ENCODE measurements at places on chromosomes 11 and 22.

DNA sequence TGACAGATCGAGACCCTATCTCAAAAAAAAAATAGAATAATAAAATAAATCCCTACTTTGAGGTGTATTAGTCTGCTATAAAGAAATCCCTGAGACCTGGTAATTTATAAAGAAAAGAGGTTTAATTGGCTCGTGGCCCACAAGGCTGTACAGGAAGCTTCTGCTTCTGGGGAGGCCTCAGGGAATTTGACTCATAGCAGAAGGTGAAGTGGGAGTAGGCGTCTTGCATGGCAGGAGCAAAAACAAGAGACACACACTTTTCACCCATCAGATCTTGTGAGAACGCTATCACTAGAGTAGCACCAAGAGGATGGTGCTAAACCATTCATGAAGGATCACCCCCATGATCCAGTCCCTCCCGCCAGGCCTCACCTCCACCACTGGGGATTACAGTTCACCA, 29.2 kb downstream of the CDPF1 start:
- DNase-seq, result no peak

DNA sequence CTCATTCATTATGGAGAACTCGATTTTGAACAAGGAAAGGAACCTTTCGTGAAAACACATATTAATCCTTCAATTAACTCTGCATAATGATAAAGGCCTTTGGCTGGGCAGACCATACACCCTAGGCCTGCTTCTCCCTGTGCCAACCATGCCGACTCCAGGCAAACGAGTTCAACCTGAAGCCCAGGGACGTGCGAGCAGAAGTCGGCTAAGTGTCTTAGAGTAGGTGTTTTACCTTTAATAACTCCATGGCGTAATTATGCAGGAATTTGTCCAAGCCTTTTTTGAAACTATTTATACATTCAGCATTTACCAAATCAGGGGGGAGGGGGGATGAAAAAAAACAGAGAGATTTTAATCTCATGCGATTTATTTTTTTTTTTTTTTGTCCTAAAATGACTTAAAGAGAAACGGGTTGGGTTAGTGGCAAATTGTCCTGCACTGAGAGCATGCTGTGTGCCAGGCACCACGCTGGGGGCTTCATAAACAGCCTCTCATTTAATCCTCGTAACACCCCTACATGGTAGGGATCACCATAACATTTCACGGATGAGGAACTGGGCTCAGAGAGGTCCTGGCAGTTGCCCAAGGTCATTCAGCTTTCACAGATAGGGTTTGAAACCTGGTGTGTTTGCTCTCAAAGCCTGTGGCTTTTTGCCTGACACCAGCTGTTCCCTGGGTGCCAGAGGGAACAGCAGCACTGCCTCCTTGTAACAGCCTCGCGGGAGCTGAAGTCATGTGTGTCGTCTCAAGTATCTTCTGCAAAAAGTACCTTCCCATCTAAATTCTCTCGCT, 423.9 kb downstream of the MN1 start:
- no peak for DNase-seq

DNA sequence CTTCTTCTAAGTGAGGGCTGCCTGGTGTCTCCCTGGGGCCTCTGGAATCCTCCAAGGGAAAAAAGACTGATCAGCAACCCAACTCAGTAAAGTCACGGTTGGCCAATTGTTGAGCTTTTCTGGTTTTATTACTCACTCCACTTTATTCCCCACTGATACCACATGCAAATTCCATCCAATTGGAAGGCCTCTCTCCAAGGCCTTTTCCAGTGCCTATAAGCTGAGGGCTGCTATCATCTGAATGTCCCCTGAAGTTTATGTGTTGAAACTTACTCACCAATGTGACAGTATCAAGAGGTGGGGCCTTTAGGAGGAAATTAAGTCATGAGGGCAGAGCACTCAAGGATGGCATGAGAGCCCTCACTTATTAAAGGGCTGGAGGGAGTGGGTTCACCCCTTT, 463.3 kb downstream of the BUD13 start:
- DNase-seq, result no peak

- DNase-seq, result no peak
Observed at GRCh38 chr11:77062924-77063323, 3.8 kb upstream of the CAPN5 start.

DNA sequence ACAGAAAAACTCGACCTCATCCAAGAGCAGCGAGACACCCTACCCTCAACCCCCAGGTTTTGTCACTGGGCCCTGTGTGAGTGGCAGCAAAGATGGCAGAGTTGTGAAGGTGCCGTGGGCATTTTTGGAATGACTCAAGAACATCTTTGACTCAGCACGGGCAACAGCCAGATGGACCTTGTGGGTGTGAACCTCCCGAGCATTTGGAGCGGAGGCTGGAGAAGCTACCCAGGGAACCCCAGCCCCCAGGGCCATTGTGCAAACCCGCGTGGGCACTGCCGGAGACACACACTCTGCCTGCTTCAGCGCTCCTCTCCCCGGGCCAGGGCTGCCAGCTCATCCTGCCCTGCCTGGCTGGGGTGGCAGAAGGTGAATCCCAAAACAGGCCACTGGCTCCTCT, 66.1 kb downstream of the PANX1 start:
- no peak for DNase-seq

DNA sequence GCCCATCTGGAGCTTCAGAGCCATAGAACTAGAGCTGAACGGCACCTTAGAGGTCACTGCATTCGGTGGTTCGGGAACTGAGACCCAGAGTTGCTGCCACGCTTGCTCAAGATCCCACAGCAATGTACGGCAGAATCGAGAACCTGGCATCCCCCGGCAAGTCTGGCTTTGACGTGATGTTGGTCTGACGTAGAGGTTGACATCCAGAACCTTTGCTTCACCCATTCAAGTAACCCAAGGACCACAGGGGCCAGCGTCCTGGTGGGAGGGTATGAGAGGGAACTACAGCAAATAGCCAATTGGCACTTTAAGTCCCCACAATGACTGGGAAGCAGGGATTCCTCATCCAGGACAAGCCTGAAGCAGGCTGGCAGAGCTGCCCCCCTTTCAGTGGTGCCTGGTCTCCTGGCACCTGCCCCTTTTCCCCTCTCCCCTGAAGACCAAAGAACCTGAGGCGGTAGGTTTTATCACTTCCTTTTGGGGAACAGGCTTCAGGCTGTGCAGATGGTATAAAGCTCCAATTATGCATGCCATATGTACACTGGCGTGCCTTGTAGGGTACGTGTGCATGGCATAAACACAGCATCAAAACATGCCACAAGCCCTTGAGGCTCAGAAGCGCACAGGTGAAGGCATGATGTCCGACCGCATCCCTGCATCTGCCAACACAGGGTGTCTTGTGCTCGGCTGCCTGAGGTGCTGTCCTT, 15.3 kb upstream of the TEF start:
- DNase-seq, result no peak

GRCh38 chr11:57426439-57426928, 437 bp downstream of the SLC43A3 start:
- no peak for DNase-seq

DNA sequence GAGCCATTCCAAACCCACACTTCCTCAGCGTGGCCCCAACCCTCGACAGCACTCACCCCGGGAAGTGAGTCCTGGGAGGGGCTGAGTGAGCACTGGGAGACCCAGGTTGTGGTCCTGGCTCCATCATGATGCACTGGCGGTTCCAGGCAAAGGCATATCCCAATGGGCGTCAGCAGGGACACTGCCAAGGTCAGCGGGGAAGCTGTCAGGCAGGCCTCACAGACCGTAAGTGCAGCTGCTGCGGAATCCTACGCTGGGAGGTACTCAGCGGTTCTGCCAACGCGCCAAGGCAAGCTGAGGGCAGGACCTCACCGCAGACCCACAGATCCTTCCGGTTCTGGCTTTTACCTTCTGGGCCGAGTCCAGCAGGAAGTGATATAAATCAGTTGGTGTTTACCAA, 1.4 kb upstream of the GAL3ST1 start:
- no peak for DNase-seq

DNA sequence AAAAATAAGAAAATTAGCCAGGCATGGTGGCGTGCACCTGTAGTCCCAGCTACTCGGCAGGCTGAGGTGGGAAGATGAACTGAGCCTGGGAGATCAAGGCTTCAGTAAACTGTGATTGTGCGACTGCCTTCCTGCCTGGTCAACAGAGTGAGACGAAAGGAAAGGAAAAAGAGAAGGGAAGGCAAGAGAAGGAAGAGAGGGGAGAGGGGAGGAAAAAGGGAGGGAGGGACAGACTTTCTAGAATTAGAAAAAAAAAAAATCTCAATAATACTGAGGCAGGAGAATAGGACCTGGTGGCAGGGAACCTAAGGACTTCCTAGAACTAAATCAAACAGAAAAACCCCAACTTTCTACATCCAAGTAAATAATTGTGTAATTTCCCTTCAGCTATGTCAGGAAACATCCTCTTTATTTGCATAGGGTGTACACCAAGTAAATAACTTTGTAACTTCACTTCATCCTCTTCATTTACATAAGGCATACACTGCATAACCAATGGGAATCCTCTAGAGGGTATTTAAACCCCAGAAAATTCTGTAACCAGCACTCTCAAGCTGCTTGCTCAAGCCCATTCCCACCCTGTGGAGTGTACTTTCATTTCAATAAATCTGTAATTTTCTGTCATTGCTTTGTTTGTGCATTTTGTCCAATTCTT, 8.7 kb downstream of the SBF2 start:
- no peak for DNase-seq

GRCh38 chr22:26670459-26670858, 13.1 kb downstream of the MIAT start:
- DNase-seq, result no peak

- no peak for DNase-seq
Observed at GRCh38 chr11:104152941-104153505, 10.9 kb downstream of the PDGFD start.

DNA sequence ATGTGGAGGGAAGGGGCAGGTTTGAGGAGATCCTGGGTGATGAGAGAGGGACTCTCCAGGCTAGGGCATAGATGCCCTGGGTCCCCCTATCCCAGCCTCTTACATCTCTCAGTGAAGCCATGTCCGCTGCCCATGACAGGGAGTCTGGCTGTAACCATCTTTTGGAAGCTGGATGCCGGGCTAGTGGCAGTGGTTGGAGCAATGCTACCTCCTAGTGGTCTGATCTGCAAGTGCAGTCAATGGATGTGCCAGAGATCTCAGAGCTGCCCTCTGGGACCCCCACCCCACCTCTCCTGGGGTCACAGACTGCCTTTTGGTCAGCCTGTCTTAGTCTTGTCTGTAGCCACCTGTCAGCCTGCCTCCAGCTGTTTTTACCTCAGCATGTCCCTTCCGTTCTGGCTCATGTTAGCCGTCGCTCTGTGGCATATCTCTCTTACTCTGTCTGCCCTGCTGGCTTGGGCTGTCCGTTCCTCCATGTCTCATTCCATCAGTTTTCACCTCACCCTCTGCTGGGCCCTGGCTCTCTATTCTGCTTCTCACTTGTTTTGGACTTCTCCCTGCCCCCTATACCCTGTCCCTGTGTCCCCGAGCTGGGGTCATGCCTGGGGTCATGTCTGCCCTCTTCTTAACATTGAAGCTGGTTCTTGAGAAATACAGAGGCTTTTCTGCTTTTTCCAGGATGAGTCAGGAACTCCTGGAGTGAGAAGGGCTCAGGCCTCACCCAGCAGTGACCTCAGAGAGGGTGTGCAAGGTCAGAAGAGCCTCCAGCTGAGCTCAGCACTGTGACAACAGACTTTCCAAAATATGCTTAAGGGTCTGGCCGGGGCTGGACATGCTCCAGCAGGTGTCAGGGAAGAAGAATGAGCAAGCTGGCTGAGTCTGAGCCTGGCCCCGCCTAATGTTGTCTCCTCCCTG, 52.0 kb upstream of the THY1 start:
- DNase-seq, result peak; percentile 81

DNA sequence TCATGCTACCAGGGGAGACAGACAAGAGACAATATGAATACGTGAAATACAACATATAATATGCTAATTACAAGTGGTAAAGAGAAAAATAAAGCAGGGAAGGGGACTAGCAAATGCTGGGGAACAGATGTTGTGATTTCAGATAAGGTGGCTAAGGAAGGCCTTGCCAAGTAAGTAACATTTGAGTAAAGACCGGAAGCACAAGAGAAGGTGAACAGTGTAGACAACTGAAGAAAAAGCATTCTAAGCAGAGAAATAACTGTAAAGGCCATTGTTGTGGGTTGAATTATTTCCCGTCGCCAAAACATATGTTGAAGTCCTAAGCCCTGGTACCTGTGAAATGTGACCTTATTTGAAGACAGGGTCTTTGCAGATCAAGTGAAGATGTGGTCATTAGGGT, 63.7 kb upstream of the EED start:
- DNase-seq, result no peak

DNA sequence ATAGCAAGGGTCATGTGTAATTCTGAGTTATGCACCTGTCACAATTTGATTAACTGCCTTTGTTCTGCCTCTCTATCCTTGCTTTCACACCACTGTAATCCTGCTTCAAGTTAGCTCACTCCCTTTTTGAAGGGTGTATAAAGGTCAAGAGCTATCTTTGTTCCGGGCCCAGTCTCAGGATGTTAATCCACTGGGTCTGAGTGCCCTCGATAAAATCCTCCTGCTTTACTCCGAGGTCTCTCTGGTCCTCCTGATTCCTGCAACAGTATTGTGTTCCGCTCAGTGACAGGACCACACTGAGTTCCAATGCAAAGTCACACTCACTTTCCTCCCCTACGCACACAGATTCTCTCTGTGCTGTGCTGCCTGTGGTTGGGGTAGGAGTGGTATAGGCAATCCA, 186.5 kb downstream of the DYNC2H1 start:
- DNase-seq, result no peak

DNA sequence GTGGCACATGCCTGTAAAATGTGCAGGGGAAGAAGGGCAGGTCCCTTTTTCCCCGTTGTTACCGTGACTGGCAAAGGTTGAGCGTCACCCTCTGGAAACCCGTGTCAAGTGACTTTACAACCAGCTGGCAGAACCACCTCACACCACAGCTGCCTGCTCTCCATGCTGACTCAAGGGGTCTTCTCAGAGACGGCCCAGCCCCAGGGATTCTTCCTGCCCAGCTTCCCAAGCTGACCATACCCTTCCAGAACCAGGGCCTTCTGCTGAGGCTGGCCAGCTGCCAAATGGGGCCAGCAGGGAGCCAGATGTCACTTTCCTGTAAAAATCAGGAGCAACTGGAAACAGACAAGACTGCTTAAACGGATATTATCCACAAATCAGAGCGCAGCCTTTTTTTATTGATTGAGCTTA, 6.3 kb downstream of the PC start:
- DNase-seq, result no peak

All from AG08396 (cell line).